ENCODE measurements at places on chromosomes 2 and 18. TPM values are rescaled to one million over a fixed set of nuclear protein-coding genes. Genes with fewer than 3 reads are reported as not detected.

Gene ALLC
- 0.77 TPM for total RNA-seq

Gene TXNDC2
- not detected for total RNA-seq

Gene TFCP2L1
- total RNA-seq = 1.1 TPM

Gene CPLX4
- total RNA-seq = 46.1 TPM

Gene PDE11A
- total RNA-seq = 4.4 TPM

All from camera-type eye (tissue), 1 donor.